GM12878 (cell line): ENCODE measurements at places on chromosomes 4 and X.

DNA sequence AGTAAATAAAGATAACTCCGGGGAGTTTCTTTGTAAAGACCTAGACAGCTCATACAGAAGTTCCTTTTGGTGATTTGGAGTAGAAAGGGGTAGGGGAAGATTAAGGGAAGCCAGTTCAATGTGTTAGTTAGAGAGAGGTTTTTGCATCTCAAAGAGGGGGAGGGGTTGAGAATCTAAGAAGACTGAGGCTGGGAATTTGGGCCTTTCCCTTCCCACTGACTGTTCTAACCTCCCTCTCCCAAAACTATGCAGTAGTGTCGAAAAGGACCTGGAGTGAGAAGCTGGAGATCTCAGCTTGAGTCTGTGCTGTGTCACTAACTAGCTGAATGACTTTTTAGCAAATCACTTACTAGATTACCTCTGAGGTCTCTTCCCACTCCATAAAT, 55.7 kb upstream of the CCDC160 start:
- DNase-seq: no peak

DNA sequence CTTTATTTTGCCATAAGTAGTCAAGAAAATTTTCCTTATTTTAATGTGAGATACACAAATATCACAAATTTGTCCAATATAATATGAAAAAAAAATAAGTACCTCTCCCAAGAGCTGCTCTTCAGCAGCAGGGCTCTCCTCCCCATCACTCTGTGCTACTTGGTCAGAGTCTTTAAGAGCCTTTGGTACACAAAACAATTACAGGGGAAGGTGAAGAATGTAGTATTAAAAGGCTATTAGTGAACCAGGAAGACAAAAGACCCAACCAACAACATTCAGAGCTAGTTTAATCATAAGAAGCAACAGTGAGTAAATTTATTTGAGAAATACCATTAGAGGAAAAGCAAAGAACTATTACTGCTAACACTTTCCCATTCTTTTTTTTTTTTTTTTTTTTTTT, 29.4 kb downstream of the SEC31A start:
- no peak for DNase-seq

DNA sequence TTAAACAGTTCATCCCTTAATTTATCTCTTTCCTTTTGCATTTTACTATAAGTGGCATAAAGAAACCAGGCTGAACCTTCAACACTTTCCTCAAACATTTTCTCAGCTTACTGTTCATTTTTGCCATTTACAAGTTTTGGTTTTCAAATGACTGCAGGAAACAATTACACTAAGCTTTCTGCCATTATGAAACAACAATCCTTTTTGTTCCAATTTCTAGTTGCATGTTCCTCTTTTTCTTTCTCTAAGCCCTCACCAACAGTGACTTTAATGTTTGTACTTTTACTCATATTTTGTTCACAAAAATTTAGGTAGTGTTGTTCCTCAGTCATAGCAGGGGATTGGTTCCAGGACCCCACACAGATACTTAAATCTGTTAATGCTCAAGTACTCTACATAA, 1526.1 kb downstream of the STIM2 start:
- no peak for DNase-seq

DNA sequence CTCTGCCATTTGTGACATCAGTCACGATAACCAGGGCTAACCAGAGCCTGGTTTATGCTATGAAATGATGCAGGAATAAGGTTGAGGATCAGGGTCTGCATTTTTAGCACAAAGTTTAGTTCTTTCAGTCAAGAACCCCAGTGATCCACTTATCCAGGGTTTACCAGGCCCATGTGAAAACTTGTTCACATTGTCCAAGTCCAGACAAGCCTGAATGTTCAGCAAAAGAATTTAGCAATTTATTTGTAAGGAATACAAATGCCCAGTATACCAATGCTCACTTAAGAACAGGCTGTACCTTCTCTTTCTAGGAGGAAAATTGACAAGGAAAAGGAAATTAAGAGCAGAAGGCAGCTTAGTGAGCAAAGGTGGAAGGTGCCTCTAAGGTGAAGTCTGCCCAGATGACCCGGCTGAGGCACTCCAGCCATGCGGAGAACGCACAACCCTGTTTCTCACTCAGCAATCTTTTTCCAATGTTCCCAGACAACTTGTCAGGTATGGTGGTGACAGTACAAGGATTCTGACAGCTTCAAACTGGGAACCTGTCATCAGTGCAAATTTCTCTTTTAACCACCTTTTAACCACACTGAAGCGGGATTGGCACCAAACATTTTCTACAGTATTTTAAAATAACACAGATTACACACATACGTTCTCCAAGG, 54.0 kb downstream of the TBC1D9 start:
- no peak for DNase-seq

- DNase-seq: no peak
Measured at GRCh38 chr4:105644257-105644656, 64.2 kb downstream of the INTS12 start.

DNA sequence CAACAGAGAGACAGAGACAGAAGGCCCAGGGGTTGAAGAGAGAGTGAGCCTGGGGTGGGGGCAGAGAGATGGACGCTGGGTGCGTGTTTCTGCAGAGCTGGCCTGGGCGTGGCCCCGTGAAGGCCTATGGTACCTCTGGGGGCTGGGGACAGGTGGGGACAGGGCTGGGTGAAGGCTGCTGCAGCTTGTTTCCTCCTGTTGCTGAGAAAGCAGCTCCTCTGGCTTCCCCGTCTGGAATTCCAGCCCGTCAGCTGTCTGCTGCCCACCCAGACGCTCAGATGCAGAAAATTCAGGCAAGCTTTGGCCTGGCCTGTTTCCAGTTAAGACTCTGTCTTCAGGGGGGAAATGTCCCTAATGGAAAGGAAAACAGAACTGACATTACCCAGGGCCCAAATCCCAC, 76.8 kb upstream of the PSAPL1 start:
- no peak for DNase-seq

GRCh38 chr4:152294331-152294730, 241.6 kb downstream of the FBXW7 start:
- DNase-seq: no peak

DNA sequence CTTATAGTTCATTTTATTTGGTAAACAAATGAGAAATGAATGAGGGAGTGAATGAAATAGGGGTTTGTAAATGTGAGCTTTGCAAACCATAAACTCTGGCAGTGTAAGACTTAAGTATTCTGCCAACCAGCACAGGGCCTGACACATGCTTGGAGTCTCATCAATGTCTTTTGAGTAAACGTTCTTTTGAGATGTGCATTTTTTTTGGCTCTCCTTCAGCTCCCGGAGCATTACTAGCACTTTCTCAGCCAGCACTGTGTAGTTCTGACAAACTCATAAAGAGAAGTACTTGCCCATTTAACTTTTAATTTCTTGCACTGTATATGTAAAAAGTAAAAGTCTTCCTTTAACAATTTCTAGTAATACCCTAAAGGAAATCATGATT, 245.3 kb downstream of the HS3ST1 start:
- no peak for DNase-seq

- no peak for DNase-seq
Measured at GRCh38 chr4:83489711-83490326, 4.9 kb upstream of the ABRAXAS1 start.

- no peak for DNase-seq
Measured at GRCh38 chr4:74632634-74633033, 161.7 kb downstream of the BTC start.

- no peak for DNase-seq
Measured at GRCh38 chr4:80465736-80466135, 130.2 kb downstream of the CFAP299 start.

GRCh38 chr4:118983831-118984230, 95.2 kb downstream of the SYNPO2 start:
- no peak for DNase-seq
